ENCODE measurements at places on chromosomes 1 and 21. TPM values are rescaled to one million over a fixed set of nuclear protein-coding genes. Genes with fewer than 3 reads are reported as not detected.
A peak's percentile ranks its signal among the peaks of the same experiment; 100 is the strongest.

NTMT2 gene
- total RNA-seq: not detected

PGBD5 gene
- 1.3 TPM for total RNA-seq

CFHR1 gene
- total RNA-seq: not detected

IFNLR1 gene
- not detected for total RNA-seq

ATP5PB gene
- 432 TPM for total RNA-seq

PIK3C2B gene
- 0.28 TPM for total RNA-seq

NES gene
- 169 TPM for total RNA-seq

ADAMTSL4 gene
- total RNA-seq: 0.42 TPM

S100A3 gene
- 0.31 TPM for total RNA-seq

SLC1A7 gene
- 4.5 TPM for total RNA-seq

CDK18 gene
- not detected for total RNA-seq

GUCA2B gene
- total RNA-seq: not detected

AK2 gene
- total RNA-seq: 230 TPM

FAM177B gene
- total RNA-seq: not detected

SPRR5 gene
- total RNA-seq: not detected

SETDB1 gene
- total RNA-seq: 21.0 TPM

FMN2 gene
- total RNA-seq: 32.6 TPM

S100A7 gene
- total RNA-seq: not detected

CFH gene
- 85.4 TPM for total RNA-seq

SYNC gene
- 209 TPM for total RNA-seq

DNA sequence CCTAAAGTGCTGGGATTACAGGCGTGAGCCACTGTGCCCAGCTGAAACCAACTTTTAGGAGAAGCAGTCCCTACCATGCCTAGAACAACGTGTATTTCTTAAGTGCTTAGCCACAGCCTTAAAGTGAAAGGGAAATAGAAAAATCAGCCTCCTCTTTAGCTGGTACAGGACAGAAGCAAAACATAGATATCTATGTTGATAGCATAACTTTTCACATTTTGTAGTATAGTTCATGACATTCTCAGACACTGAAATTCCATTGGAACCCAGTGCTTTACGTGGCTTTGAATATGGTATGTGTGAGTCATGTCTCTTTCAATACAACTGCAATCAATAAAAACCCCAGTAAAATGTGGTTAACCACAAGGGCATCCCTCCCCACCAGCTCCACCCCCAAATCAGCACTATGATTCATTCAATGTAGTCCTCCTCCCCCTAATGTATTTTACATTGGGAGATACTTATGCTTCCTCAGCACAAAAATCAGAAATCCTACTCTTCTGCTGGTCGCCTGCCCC, 32.1 kb downstream of the TGFB2 start:
- DNase-seq: peak; percentile 97

- DNase-seq: no peak
These were observed 1728.3 kb downstream of the PLA2G4A start for GRCh38 chr1:188557053-188557452.

DNA sequence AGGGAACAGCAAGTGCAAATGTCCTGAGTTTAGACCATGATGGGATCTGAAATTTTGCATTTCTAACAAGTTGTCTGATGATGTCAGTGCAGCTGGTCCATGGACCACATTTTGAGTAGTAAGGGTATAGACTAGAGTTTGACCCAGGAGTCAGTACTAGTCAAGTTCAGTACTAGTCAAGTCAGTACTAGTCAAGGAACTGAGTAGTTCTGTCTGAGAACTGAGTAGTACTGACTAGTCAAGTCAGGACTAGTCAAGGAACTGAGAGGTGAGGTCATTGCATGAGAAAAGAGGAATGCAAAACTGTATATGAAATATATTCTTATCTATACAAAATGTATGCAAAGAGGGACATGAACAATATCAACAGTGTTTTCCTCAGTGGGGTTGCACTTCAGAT, 34.1 kb downstream of the TSEN15 start:
- no peak for DNase-seq

DNA sequence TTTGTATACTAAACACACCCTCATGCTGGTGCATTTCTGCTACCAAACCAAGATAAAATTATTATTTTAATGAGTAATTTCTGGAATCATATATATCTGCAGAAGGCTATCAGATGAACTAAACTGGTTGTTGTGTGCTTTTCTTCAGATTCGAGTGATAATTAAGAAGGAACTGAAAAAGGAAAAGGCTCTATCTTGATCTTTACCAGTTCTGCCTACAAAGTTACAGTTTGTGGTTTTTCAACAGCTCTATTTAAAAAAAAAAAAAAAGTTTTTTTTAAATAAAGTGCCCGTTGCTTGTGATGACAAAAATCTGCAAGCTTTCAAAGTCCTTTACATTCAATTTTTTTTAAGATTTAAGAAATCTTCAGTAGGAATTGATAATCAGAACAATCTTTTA, 13.6 kb downstream of the DENND1B start:
- DNase-seq: no peak

GRCh38 chr1:31531177-31531999, 44.9 kb upstream of the TINAGL1 start:
- DNase-seq: peak; percentile 81

DNA sequence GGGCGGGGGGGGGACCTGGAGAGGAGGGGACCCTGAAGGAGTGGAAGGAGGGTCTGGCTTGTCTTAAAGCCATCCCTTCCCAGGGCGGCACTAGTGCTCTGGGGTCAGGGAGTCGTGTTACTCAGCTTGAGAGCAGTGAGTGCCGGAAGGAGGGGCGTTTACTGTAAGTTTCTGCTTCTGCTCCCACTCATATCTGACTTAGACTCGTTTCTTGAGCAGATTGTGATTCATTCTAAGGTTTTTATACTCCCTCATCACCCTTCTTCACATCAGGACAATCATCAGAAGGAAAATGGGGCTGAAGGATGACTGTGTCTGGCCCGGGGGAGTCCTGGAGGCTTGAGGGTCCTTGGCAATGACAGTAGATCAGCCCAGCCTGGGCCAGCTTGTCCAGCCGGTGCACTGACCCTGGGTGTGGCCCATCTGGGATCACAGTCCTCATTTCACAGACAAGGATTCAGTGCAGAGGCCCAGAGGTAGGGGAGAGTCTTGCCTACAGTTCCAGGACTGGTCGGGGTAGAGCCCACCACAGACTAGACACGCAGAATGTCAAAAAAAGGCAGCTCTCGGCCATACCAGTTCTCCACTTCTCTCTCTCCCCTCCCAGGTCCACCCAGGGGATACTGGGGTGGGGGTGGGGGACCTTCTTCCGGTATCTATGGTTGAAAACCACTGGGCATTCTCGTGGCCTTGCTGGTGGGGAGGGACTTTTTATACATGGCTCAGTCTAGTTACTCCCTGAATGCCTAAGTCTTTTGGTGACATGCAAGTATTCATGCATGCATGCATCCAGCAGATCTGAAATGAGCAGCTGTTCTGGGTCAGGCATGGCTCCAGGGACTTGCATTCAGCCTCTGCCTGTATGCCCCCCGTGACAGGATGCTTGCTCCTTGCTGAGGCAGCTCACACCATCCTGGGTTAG, 5.1 kb downstream of the TNFRSF8 start:
- no peak for DNase-seq

GRCh38 chr21:14617871-14618270, 71.8 kb upstream of the SAMSN1 start:
- DNase-seq: no peak

GRCh38 chr1:39940980-39941871, 13.7 kb upstream of the MFSD2A start:
- no peak for DNase-seq

GRCh38 chr1:230125640-230126528, 58.8 kb downstream of the GALNT2 start:
- DNase-seq: no peak

DNA sequence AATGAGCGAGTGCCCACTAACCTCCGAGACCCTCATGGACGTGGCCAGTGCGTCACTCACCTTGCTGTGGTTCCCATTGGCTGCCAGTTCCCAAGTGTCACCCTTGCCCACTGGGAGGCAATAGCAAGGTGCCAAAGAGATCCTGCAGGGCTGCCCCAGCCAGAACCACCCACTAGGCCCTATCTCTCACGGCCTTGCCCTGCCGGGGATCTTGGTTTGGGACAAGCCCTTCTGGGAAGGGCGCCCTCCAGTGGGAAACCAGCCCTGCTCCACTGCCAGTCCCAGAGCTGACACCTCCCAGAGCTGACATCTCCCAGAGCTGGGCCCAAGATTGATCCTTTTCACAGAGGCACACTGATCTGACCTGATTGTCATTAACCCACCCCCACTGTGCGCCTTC, 2.1 kb upstream of the SELENON start:
- DNase-seq: no peak

GRCh38 chr21:37530901-37531351, 164.4 kb downstream of the DYRK1A start:
- DNase-seq: no peak

- DNase-seq: no peak
These were observed 18.2 kb upstream of the TRNAU1AP start for GRCh38 chr1:28534671-28535070.

GRCh38 chr1:183218971-183219615, 33.0 kb downstream of the LAMC2 start:
- no peak for DNase-seq

DNA sequence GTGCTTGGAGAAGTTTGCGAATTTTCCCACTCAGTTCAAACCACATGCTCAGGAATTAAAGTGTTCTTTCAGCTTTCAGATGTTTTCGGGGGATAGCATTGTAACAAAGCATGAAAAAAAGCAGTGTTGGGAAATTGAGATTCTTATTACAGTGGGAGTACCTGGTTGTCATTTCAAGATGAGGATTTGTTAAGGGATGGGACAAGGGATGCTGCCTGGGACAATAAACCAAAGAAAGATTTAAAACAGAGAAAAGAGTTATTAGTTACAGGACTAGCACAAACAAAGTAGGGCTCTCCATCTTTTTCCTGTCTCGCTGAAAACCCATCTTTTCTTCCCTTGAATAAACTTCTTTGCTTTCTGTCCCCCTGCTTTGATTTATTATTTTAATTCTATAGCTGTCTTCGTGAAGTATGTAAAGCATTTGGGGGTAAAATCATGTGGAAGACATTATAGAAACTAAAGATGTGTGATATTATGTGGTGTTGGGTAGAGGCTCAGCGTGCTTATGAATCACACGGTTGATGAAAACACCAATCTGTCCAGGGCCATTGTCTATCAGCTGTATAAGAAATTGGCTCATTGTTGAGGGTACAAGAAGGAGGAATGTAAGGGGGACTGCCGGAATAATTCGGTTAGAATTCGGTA, 277.6 kb downstream of the KIF26B start:
- no peak for DNase-seq

DNA sequence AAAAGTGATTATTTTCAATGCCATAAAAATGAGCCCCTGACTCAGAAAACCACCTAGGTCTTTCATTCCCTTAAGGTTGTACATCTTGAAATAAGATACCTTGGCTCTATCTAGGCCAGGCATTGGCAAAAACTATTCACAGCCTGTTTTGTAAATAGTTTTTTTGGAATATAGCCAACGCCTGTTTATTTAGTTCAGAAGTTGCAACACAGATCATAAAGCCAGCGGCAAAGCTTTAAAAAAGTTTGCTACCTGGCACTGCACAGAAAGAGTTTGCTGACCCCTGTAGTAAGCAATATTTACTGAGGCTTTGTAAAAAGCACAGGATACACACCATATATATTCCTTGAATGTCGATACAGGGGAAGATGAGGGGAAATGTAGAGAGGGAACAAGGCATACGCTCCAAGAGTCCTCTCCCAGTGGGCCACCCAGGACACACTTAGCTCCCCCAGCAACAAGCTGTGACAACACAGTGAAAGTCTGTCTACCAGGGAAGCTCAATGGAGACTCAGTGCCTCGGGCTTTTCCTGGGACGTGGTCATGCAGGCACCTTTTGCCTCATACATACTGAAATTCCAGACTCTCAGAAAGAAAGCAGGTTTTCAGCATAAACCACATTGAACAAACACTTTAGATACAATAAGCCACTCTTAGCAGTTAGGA, 20.5 kb downstream of the TARBP1 start:
- no peak for DNase-seq

DNA sequence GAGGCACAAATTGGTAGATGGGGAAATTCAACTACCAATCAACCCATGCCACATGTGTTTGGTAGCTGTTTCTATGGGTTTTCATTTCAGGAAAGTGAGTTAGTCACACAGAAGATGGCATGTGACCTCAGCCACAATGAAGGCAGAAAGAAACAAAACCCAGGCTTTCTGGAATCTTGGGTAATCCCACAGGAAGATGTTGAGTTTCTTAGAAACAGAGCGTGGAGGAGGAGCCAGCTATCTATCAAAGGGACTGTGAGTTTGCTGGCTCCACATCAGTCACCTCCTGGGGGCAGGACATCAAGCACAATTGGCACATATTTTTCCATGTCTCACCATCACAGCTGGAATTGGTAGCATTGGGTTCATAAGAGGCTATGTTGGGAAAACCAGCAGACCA, 188.9 kb upstream of the PLXNA2 start:
- peak; percentile 69 for DNase-seq

DNA sequence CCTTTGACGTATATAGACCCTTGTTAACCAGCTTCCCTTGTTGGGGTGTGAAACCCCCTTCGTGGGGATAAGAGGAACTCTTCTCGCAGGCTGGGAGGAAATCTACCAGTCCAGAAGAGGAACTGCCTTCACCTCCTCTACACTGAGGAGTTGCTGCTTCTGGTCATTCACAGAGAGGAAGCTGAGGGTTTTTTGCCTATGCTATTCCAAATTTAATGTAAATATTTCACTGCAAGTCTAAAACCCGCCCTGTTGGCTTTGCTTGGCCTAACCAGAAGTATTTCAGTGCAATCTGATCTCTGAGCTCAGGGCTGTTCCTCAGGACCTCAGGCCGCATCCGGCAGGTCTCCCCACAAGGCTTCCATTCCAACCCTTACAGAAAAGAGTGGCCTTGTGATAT, 150.1 kb downstream of the HIVEP3 start:
- no peak for DNase-seq

- peak; percentile 14 for DNase-seq
These were observed 295.3 kb downstream of the PTPRU start for GRCh38 chr1:29531596-29531995.

GRCh38 chr21:39004634-39005501, 178.4 kb downstream of the PSMG1 start:
- no peak for DNase-seq

GRCh38 chr1:53539226-53539625, 80.0 kb downstream of the DMRTB1 start:
- no peak for DNase-seq

- DNase-seq: no peak
These were observed 1878.0 kb downstream of the MRPL39 start for GRCh38 chr21:23729331-23729730.

DNA sequence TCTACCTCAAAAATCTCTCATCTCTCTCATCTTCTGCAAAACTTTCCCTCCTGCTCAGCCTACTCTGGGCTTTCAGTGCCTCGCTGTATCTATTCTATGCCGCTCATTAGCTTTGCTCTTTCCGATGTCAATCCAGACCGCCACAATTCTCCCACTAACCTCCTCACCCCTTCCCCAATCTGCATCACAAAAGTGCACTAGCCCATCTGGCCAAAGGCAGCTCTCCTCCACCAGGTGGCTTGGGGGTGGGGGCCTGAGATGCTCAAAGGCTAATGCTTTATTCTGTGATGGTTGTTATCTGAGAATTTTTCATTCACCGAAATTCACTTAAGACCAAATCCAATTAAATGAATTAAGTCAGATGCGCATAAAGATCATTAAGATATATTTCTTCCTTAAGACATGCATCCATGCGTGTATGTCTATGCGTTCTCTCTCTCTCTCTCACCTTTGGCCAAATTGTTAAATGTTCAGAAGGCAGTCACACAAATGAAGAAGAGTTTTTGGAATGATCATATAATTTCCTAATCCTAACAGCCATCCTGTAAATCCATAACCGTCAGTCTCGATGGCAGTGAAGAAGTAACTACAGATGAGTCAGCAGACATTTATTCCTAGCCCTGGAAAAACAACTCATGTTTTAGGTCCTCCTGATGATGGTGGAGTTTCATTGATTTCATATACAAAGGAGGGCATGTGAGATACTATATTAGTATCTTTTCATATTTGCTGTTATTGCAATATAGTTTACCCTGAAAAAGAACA, 111.3 kb downstream of the C1orf21 start:
- no peak for DNase-seq

Data from SJSA1 (cell line).